NCI-H345 (cell line): ENCODE measurements at places on chromosomes 5 and 9.

- DNase-seq, result no peak
These were observed 1452.2 kb upstream of the ACO1 start for GRCh38 chr9:30932226-30932625.

DNA sequence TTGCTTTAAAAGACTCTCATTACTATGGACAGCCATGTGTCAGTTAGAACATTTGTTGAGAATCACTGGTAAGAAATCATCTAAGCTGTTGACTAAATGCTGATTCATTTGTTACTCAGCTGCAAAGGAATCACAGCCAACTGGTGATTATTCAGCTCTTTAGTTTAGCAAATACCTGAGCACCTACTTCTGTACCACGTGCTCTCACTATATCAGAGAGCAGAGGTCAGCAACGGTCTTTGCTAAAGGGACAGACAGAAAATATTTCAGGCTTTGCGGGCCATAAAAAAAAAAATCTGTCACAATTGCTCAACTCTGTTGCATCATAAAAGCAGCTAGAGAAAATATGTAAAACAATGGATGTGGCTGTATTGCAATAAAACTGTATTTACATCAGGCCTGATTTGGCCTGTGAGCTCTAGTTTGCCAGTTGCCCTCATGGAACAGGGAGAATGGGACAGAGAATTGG lies 377.6 kb downstream of the DNAH5 start:
- no peak for DNase-seq

GRCh38 chr9:16310278-16311110 lies 560.0 kb downstream of the BNC2 start:
- no peak for DNase-seq

DNA sequence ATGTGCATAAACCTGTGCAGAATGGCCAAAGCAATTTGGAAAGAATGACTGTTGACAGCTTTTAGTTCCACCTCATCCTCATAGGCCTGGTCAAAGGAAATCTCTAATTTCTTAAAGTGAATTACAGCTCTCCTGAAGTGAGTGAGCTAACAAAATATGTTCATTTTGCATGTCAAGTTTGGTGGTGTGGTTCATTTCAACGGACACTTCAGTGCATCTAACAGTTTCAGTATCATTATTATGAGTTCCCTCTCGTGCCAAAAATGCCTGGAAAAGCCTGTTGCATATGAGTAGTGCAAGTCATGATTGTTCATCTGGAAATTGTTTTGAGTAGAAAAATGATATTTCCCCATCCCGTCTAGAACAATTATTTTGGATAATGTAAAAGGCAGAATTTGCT lies 53.2 kb upstream of the HMHB1 start:
- no peak for DNase-seq

GRCh38 chr5:10904862-10905432 lies 143.9 kb upstream of the DAP start:
- DNase-seq, result no peak

DNA sequence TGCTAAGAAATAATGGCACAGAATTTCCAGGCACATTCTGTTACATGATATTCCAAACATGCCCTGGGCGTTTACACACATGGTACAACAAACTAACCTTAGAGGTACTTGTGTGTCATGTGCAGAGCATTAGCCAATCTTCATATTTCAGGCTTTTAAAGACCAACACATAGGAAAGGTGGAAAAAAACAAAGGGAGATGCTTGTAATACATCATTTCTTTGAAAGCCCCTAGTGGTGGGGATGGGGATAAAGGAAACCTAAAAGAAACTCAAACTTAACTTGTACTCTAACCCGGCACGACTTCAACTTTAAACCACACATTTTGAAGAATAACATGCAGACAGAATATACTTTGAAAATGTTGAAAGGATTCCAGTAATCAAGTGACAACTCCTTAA lies 133.6 kb downstream of the PTPRD start:
- no peak for DNase-seq
